ENCODE measurements at places on chromosomes 1 and 21.

DNA sequence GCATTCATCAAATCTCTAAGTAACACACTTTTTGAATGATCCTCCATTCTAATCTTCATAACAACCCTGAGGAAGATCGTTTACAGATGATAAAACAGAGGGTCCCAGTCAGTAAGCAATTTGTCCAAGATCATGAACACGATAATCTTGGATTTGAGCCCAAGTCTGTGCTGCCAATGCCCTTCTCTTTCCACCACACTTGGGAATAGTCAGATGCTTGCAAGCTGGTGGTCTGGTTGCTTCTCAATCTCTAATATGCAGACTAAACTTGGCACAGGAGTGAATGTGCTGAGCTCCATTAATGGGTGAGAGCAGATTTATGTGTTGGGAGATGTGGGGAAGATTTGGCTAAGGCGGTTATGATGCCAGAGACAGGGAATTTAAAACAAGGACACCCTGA, 430.6 kb upstream of the DAB1 start:
- DNase-seq, result no peak

DNA sequence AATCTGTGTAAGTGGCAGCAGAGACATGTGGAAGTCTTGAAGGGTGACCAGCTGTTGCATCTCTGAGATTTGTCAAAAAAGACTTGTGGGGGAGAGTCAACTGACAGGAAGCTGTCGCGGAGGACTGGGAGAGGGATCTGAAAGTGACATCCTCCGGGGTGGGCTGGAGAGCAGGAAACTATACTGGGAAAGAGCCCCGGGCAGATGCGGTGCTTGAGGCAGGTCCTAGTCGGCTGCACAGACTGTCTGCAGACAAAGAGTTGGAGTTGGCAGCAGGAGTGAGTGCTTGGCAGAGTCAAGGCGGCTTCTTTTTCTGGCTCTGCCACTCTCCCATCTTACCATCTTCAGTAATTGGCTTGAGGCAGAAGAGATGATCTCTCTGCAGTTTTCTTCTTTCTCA, 294.0 kb upstream of the C1orf87 start:
- no peak for DNase-seq

DNA sequence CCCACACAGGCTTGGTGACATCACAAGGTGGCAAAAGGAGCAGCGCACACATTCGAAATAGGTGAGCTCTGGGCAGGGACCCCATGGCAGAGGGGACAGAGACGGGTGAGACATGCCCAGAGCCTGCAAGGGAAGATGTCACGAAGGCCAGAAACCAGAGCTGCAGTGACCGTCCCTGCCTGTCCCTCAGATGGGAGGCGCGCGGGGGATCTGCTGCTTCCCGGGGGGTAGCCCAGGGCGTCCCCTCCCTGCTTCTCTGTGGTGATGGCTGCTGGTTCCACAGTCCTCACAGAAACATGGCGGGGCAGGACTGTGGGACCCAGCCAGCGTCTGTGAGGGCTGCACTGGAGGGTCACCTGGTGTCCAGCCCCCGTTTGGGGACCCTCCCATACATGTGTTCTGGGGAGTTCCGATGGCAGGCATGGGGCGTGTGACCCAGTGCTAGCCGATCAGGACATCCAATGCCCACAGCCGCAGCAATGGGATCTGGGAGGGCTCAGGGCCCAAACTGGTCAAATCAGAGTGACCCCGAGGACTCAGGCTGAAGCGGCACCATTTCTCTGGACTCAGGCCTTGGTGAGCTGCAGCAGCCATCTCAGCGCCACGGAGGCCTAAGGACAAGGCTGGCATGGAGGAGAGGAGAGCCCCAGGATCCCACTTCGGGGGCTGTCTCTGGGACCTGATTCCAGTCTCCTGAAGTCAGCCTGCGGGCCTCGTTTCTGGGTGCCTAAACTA, 20.7 kb upstream of the SPSB1 start:
- DNase-seq, result no peak

DNA sequence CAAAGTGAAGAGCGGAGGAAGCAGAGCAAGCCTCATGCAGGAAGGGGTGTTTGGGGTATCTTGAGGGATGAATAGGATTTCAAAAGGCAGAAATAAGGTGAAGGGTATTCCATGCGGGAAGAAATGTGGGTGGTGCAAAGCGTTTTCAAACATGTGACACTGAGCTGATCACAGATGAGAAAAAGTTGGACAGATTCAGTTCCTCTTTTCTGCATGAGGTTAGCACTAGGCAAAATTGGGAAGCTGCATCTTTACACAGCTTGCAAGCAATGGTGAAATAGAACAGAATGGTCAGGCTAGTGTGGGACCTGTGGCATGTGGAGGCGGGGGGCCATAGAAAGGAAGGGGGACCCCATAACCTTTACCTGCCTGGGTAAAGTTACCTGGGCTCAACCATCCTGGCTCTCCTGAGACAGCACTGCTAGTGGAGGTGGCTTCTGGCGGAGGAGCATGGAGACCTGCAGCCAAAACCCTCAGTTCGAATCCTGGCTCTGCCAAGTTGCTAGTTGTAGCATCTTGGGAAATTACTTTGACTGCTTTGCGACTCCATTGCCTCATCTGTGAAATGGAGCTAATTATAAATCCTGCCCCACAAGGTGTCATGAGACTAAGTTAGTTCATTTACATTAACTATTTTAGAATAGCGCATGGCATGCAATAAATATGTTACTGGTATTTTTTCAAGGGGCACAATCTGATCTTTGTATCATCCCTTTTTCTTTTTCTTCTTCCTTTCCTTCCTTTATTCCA, 16.4 kb downstream of the KCNA10 start:
- DNase-seq, result no peak

DNA sequence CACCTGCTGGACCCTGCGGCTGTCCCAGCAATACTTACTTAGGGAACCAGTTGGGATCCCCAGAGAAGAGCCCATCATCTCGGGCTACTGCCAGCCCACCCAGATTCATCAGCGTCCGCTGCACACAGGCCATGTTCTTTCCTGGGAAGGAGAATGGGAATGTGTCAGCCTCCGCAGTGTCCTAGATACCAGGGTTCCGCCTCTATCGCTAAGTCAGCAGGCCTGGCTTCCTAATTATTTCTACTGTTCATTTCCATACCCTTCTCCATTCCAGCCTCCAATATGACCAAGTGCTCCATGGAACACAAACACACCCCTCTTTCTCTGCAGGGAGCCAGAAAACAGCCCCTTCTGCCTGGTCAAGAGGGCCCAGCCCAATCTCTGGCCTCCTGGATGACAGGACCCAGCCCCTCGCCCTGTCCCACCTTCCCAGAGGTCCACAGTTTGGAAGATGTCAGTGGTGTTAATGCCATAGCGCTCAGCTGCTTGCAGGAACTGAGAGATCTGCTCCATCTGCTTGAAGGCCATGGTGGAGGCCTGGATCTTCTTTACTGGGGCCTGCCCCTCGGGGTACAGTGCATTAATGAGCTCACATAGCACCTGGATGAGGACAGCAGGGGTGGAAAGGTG, 6.0 kb downstream of the TAGLN2 start:
- DNase-seq, result no peak

- DNase-seq, result no peak
These were observed 10.2 kb downstream of the MACF1 start for GRCh38 chr1:39214714-39214997.

- DNase-seq, result no peak
These were observed 38.6 kb downstream of the CYYR1 start for GRCh38 chr21:26534517-26534916.

- DNase-seq, result no peak
These were observed 33.0 kb downstream of the LRRC8C start for GRCh38 chr1:89665941-89666340.

- no peak for DNase-seq
These were observed 23.7 kb downstream of the MRPL39 start for GRCh38 chr21:25583370-25584130.

DNA sequence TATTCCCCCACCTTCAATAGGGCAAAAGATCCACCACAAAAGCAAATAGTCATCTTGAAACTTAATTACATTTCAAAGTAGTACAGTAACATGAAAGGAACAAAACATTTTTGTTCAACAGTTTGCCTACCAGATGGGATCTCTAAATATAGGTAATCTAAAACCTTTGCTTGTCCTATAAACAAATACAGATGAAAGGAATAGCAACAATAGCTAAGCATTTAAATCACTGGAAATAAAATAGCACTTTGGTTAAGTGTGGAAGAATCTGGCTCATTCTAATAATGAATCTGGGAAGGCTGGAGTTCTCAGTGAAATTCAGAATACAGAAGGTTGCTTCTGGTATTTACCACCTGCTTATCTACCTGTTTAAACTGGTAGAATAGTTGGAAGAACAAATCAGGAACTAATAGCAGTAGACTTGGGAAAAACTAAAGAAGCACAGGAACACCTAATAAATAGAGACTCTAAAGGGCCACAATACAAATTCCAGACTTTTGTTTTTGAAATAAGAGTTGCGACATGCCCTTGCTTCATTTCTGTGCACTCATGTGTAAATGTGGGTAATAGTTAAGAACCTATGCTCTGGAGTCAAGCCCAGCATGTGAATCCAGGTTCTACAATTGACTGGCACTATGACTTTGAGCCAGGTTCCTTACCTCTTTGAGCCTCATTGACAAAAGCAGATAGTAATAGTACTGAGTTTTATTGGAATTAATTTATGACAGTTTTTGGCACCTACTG, 2.3 kb upstream of the LYPLAL1 start:
- peak; percentile 54 for DNase-seq

GRCh38 chr21:36825658-36826057, 126.7 kb downstream of the SIM2 start:
- no peak for DNase-seq

All from cardiac fibroblast (primary cell).